Mammary epithelial cell (primary cell): ENCODE measurements at places on chromosomes 13 and 19. TPM values are rescaled to one million over a fixed set of nuclear protein-coding genes. Genes with fewer than 3 reads are reported as not detected.

Gene MIA
- 89.1 and 107 TPM in 2 replicates for total RNA-seq

Gene IRGC
- not detected in 2 replicates for total RNA-seq

Gene URAD
- total RNA-seq = not detected

Gene PRKACA
- 56.1 and 82.1 TPM in 2 replicates for total RNA-seq

Gene FCAR
- total RNA-seq = not detected

DNA sequence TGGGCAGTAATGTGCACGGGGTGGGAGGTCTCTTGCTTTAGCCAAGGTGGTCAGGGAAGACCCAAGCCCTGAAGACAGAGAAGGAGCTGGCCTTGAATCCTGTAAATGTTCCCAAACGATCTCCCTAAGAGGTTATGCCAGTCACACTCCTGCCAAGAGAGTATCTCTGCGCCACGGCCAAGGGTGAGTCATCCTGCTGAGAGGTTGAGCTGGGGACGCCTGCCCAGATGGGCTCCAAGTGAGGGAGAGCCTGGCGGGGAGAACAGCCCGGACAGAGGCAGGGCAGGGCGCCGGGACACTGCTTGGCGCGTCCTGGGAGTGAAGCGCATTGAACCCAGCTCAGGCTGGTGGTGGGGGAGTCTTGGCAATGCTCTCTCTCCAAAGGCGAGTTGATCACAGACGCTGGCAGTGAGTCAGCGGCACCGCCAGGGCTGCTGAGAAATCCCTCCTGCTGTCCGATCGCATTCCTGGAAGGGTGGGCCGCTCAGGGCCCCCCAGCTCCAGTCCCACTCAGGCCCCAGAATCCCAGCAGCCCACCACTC, 16.4 kb downstream of the SULT2B1 start:
- DNase-seq = peak; percentile 85

DNA sequence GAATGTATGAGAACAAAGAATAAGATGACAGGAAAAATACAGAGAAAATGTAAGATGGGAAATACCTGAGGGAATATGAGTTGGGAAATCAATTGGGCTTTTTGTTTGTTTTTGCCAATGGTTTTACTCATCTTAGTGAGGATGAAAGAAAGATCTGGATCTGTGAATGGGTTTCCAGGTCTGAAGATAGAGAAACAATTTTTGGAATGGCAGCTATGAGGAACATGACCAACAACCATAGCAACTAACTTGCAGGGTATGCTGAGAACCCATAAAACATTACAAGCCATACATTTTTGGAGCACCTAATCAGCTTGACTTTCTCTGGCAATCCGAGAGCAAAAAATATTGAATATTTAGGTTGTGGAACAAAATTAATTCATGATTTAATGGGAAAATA, 290.0 kb downstream of the KCTD12 start:
- DNase-seq = no peak
